Stimulated activated CD8-positive, alpha-beta memory T cell treated with anti-CD3 and anti-CD28 coated beads, Interleukin-7, amount 100 ng/mL, for 24 hours (primary cell): ENCODE measurements at places on chromosomes 7 and 10.

- DNase-seq: no peak
These were observed 32.1 kb upstream of the ADO start for GRCh38 chr10:62772186-62772974.

DNA sequence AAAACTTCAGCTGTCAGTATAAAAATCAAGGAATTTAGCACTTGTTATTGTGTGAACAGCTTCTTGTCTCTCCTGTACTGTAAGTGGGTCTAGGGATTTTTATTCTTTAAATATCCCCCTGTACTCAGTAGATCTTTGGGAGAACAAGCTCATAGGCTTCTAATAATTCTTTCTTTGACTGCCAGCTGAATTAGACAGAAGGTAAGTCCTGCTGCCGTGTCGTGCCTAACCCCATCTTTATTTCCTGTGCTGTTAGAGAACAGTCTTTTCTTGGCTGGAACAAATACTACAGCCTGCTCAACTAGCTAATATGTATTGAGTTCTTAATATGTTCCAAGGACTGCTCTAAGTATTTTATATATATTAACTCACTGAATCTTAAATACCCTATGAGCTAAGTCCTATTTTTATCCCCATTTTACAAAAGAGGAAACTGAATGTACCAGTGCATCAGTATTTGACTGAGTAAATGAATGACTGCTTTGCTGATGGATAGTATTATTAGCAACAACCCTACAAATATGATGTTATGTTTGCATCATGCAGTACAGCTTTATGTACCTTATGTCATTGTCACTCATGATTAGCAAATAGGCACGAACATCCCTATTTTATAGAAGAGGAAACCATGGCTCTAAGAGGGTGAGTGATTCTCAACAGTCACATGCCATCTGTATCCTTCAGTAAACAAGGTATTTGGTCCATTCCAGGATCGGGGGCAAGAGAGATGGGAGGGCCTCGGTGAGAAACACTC is 5.5 kb upstream of the DUSP5 start:
- DNase-seq: no peak

DNA sequence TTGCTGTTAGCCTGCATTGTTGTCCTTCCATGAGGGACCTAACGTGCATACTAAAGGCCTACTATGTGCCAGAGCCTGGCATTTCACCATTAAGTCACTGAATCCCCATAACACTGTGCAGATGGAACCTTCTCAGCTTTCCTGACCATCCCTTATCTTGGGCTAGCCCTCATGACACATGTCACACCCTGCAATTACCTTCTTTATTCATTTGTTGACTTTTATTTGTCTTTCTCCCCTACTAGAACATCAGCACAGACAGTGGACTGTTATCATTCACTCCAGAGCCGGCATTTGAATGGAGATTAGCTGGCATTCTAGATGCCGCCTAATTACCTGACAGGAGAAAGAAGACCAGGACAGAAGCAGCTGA is 471.1 kb upstream of the GALNT17 start:
- no peak for DNase-seq

GRCh38 chr7:118969370-118969769 is 744.9 kb downstream of the ANKRD7 start:
- no peak for DNase-seq

GRCh38 chr10:19654576-19654975 is 161.7 kb upstream of the PLXDC2 start:
- no peak for DNase-seq

- DNase-seq: no peak
These were observed 116.8 kb downstream of the ZPBP start for GRCh38 chr7:49976238-49976637.

GRCh38 chr10:14084875-14085274 is 245.8 kb downstream of the FRMD4A start:
- DNase-seq: no peak

- DNase-seq: no peak
These were observed 109.1 kb downstream of the CPED1 start for GRCh38 chr7:121097577-121097976.
